ENCODE measurements at places on chromosomes 5 and 9. TPM values are rescaled to one million over a fixed set of nuclear protein-coding genes. Genes with fewer than 3 reads are reported as not detected.

The MYOZ3 gene
- not detected for total RNA-seq

The ORM2 gene
- not detected for total RNA-seq

The RNF208 gene
- total RNA-seq, result 2.1 TPM

The FBN2 gene
- not detected for total RNA-seq

The PAEP gene
- total RNA-seq, result not detected

The GFPT2 gene
- 0.12 TPM for total RNA-seq

The PHF24 gene
- not detected for total RNA-seq

The C8G gene
- 1.8 TPM for total RNA-seq

Data from activated CD4-positive, alpha-beta T cell treated with anti-CD3 and anti-CD28 coated beads, Interleukin-2, amount 10 ng/mL, durations not matched to agents 7 days and 5 days (primary cell).